NCI-H1417 (cell line): ENCODE measurements at places on chromosomes 6 and 20.

DNA sequence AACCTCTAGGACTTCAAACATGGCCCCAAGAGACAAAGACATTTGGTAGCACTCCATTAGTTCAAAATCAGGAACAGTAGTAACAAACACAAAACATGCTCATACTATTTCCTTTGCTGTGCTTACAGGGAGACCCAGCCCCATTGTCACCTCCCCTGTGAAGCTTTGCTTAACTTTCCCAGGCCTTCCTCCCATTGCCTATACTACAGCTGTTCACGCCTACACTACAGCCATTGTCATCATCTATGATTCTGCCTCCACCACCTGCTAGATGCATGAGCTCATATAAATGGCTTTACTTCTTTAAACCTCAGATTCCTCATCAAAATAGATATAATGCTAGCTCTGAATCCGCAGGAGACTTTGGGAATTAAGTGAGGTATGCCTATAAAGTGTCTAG is 8.7 kb downstream of the PHACTR1 start:
- DNase-seq = no peak

DNA sequence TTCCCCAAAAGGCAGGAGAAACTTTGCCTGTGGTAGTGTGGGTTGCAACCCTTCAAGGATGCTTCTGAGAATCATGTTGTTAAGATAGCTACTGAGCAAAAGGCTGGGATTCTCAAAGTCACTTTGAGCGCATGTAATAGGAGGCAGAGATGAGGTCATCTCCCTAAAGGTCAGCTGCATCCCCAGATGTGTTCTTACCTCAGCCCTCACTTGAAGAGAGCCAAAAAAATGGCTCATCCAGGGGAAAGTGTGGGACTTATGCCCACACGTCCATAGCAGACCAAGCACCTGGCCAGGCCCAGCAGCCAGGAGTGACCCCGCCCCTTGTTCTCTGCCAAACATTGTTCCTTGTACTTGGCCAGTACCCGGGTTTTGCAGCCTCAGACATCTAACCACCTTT is 187.0 kb upstream of the BMP2 start:
- DNase-seq = no peak

- peak; percentile 63 for DNase-seq
Measured at GRCh38 chr6:38020593-38020992, 201.1 kb downstream of the ZFAND3 start.

- no peak for DNase-seq
Measured at GRCh38 chr20:50584687-50585086, 74.5 kb downstream of the PTPN1 start.

DNA sequence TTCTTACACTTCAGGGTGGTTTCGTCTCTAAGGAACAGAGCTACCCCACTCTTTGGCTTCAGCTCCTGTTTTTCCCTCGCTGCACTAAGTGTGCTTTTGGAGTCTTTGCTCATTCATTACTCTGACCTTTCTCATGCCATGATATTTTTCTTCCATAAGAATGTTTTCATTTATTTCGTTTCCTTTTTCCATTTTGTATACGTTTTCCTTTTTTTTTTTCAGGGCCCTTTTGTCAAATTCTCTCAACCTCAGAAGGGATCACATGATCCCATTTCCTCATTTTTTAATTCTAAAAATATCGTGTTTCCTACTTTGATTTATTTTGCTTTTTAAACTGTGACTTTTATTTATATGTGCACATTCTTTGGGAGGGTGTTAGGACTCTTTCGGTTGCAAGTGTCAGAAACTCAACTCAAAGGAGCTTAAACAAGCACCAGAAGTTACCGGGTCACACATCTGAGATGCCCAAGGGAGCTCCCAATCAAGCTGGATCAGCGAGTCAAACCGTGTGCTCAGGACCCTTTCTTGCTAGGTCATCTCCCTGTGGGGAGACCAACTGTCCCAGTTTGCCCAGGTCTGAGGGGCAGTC is 40.6 kb downstream of the GCNT2 start:
- DNase-seq = no peak

DNA sequence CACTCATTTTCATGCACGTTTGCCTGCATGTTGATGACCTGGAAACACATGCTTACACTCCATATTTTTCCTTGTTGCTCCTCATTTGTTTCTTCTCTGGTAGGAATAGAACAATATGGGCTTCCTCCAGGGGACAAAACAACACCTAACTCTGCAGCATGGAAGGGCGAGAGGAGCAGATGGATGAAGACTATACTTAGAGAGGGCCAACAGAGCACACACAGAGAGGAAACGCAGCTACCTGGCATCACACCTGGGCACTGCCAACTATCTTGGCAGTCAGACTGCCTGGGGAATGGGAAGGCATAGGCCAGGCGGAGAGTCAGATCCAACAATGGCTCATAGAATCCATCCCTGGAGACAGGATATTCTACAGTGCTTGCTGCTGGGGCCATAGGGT is 290.9 kb downstream of the CD83 start:
- no peak for DNase-seq

GRCh38 chr6:4364711-4365110 is 229.3 kb upstream of the ECI2 start:
- no peak for DNase-seq

- no peak for DNase-seq
Measured at GRCh38 chr6:2973676-2974075, 2.3 kb upstream of the SERPINB6 start.

DNA sequence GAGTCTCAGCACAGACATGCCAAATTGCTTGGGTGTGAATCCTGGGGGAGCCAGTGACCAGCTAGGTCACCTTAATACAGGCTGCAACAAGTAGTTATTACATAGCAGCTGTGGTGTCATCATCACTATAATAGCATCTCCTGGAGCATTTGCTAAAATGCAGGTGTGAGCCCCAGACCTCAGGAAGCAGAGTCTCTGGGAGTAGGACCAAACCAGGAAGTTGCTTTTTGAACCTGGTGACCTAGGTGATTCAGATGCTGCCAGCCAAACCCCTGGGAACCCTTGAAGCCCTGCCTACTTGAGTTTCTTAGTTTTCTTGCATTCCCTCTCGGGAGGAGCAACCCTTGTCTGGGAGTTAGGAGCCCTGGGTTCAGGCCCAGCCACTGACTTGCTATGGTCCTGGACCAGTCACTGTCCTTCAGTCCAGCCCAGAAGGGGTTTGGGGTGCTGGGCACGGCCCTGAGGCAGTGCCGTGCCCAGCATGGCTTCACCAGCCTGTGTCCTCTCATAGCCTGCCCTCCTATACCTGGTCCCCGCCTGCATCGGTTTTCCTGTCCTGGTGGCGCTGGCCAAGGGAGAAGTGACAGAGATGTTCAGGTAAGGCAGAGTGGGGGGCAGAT is 39.3 kb upstream of the ID1 start:
- DNase-seq = peak; percentile 74

DNA sequence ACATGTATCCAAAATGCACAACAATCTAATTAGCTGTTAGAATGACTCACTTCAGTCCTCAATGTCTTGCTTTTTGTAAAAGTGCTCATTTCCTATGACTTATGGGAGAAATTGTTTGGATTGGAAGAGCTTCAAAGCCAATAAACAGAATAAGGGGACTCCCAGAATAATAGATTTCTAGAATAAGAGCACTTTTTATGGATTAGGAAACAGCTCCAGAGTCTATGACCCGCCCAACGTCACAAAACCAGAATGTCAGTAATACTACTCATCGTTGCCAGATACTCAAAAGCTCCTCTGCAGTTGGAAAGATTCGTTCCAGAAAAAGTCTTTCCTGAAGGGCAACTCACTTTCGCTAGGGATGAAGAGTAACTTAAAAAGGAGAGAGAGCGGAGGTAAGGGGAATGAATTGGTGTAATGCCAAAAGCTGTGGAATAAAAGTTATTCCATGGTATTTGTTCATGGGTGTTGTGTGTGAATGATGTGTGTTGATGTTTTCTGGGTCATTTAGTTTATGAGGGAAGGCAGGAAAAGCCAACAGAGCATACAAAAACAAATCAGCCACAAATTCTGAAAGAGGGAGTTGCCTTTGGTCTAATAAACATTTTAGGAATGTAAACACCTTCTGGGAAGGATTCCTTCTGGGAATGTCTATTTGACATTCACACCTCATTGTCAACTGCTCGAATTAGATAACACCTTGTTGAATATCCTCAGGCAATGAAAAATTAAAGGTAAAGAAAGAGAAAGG is 64.6 kb downstream of the SYNE1 start:
- DNase-seq = no peak

DNA sequence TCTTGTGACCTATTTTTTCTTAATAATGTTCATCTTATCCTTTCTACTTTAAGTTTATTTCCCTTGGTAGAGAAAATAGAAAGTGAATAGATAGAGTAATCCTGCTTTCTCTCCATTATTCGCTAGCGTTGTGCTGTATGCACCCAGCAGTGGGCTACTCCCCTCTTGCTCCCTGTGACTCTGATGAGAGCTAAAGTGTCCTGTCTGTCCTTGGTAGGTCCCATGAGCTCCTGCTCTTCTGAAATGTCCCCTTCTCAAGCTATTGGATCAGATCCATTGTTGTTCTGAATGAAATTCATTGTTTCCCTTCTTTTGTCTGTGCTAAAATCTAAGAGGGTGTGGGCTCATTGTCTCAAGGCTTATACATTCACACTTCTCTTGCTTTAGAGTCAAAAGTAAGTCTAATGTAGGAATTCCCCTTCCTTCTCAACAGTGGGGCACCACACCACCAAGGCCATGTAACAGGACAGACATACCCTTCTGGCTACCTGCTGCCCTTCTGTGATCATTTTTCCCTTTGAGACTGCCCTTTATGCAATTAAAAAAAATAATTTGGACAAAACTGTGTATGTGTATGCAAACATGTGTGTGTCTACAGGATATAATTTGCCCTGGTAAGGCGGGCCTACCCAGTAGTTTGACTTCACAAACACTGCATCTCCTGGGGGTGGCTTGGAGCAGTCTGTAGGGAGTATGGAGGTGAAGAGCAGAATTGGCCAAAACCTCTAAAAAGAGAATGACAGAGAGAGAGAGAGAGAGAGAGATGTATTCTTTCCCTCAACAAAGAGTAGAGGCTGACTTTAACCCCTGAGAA is 167.0 kb upstream of the MYLIP start:
- DNase-seq = no peak

GRCh38 chr6:5208471-5208971 is 52.2 kb downstream of the LYRM4 start:
- DNase-seq = no peak

DNA sequence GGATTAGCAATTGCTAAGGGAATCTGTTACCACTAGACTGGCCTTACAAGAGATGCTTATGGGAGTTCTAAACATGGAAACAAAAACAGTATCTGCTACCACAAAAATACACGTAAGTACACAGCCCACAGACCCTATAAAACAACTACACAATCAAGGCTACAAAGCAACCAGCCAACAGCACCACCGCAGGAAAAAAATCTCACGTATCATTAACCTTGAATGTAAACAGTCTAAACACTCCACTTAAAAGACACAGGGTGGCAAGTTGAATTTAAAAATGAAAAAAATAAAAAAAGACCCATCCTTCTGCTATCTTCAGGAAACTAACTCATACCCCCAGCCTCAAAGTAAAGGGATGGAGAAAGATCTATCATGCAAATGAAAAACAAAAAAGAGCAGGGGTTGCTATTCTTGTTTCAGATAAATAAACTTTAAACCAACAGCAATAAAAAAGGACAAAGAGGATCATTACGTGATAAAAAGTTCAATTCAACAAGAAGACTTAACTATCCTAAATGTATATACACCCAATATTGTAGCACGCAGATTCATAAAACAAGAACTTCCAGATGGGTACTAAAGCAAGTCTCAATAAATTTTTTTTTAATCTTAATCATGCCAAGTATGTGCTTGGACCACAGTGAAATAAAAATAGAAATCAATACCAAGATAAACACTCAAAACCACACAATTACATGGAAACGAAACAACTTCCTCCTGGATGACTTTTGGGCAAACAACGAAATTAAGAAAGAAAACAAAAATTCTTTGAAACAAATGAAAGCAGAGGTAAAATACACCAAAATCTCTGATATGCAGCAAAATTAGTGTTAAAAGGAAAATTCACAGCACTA is 52.3 kb downstream of the RNGTT start:
- peak; percentile 58 for DNase-seq

DNA sequence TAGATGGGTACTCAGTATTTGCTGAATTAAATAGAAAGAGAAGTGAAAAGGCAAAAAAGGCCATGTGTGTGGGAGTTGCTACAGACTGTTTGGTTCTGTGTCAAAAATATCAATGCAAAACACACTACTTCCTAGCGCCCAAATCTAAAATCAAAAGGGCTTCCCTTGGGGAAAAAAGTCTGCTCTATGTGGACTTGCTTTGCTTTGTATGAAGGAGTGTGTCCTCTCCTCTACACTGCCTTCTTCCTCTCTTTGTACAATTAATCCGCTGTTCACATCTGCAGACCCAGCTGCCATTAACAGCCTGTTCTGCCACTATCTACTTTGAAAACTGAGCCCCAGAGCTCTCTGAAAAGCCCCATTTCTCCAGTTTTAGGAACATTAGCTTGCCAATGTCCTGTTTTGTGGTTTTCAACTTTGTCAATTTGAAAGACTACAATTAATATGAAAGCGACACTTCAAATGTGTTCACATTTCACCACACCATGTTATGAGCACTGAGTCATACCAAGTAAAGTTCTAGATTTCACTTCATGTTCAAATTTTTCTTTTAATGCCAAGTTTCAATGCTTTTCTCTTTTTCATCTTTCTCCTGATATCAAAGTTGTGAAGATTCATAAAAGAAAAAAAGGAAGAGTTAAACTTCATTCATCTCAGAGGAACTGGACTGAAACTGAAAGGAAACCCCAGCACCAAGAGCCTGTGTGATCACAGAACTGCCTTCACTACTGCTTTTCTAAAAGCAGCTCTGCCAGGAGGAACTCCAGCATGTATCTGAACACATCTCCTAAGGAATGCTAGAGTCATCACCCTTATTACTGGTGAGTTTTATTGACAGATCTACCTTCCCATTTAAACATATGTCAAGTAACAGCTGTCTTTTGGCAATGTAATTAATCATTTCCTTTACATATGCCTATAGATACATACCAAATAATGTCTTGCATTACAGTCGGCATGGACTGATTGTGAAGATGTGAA is 102.6 kb downstream of the KIF13A start:
- DNase-seq = no peak

DNA sequence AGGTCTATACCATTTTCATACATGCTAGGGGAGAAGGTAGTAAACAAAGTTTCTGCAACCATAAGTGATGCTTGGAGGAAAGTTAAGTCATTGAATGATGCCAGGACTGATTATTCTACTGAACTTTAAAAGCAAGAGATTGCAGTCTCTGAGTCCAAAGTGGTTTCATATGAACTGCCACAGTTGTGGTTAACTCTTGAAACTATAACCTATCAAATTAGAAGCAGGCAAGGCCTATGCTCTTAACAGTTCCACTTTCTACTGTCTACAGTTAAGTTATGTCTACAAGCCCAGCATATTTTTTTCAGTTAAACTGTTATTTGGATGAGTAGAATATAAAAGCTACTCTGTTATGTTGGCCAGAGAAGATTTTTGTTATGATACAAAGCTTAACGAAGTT is 326.5 kb upstream of the RUNX2 start:
- no peak for DNase-seq

GRCh38 chr20:55919319-55919718 is 86.0 kb downstream of the CBLN4 start:
- DNase-seq = no peak

- DNase-seq = no peak
Measured at GRCh38 chr6:166933396-166933795, 23.0 kb downstream of the RNASET2 start.
